ENCODE measurements at places on chromosomes 5 and 9.

DNA sequence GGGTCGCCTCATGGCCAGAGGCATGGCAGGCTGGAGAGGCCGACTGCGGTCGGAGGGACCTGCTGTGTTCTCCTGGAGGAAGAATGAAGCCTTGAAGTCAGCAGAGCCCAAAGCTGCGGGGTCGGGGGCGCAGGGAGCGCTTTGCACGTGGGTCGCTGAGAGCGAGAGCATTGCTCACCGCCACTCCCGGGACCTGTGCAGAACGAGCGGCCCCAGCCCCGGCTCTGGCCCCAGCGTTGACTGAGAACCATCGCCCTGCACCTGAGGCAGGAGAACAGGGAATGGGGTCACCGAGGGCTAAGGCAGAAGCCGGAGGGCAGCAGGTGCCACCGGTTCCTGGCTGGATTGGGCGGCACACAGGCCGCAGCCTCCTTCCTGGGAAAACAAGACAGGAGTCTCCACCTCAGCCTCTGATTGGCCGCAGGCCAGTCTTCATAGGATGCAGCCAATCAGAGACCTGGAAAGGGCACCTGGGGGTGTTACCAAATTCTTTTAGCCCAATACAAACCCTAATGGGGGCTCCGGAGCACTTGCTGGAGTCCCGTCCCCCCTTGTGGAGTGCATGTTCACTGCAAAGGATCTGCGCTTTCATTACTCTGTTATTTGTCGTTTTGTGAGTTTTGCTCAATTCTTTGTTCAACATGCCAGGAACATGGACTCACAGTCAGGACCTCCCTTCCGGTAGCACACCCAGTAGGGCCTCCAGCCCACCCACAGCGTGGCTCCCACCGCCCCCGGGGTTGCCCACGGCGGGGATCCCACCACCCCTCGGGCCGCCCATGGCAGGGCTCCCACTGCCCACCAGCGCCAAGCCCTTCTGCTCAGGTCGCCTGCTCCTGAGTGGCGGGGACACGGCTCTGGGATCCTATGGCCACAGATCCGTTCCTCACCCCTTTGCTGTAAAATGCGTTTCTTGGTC is 24.7 kb upstream of the SLC6A19 start:
- DNase-seq: no peak

- DNase-seq: no peak
Measured at GRCh38 chr9:70802206-70802605, 319.2 kb downstream of the TRPM3 start.

DNA sequence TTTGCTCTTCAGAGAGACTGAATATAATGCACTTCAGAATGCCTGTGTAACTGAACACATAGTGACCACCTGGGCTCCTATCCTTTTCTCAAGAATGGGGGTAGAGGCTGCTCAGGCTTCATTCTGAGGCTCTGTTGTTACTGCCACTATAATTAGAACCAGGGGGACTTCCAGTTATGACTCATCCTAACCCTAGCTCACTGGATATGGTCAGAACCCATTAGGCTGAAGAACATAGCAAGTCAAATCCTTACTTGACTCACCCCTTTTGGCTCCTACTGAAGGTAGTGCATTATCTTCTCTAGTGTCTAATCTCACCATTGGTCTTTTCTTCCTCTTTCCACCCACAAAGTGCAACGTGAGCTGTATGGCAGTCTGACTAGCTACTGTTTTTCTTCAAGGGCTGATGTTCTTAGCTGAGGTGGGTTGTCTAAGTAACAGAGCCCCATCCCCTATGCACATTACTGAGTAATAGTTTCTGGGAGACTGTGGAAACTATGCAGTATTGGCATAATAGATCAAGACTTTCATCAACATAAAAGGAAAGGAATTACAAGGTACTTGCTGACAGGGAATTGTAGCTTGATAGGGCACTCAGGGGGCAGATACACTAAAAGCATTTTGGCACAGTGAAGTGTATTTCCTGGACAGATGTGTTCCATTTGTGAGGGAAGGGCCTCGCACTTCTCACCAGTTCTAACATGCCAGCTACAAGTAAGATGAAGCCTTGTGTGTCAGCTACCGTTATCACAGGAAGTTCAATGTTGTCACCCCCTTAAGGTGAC is 431.0 kb upstream of the MEF2C start:
- no peak for DNase-seq

DNA sequence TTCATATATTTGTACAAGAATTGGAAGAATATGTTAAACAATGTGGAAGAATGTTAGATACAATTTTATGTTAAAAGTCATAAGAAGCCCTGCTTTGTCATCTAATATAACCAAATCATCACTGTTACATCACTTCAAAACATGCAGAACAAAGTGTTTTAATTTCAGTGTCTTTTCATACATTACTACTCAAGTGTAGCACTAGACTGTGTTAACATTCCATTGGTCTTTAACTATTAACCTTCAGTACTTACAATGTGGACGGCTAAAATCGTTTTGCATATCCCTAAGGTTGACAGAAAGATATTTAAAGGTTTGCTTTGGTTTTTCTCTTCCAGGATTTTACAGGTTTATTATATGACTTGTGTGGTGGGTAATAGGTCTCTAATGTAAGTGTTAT is 50.9 kb downstream of the VCAN start:
- DNase-seq: no peak

DNA sequence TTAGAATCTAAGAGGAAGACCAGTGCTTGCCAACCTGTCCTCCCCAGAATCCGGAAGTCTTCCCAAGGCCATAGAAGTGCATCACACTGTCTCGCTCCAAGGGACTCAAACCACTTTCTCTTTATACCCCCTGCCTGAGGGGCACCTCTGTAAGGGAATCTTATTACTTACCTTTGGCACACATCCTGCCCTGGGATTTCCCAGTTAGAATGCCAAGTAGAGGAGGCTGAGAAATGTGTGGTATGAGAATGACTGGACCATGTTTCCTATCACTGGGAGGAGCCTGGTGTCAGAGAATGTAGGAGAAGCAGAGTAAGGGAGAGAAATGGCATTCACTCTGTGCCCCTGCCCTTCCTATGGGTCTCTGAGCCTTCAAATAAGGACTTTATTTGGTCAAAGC is 85.8 kb downstream of the AOPEP start:
- no peak for DNase-seq

DNA sequence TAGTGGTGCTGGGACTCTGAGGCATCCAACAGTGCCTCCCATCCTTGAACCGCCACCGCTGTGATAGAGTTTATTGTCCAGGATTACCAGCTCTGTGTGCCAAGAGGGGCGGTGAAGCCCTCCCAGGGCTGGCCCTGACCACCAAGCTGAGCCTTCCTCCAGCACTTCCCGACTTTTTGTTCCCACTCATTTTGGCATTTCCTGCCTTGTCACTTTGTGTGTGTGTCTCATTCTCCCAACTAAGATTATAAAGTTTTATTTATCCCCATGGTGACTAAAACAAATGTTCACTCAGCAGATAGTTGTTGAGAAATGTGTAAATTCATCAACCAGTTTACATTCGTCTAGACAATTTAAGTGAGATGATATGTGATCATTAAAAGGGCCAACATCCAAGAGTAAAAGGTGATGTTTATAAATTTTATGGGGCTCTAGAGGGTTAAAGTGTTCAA is 2.5 kb downstream of the F2R start:
- no peak for DNase-seq

DNA sequence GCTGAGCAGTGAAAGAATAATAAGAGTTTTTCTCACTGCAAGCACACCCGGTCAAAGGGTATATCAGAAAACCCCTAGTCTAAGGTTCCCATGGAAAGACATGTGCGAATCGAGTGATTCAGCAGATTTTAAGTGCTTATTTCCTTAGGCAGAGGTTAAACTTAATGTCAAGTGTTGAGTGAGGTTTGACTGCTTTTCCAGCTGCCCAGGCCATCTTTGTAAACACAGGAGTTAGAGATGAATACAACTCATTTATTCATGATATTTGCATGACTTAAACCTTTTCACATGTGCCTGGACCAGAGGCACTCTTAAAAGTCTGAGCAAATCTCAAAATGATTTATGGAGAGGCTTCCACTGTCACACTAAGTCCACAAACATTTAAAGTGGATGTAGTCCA is 137.8 kb upstream of the RGMB start:
- DNase-seq: no peak

- no peak for DNase-seq
Measured at GRCh38 chr5:175306381-175306780, 137.6 kb downstream of the DRD1 start.
